ENCODE measurements at places on chromosomes 11 and 22. TPM values are rescaled to one million over a fixed set of nuclear protein-coding genes. Genes with fewer than 3 reads are reported as not detected.

KCNJ1 gene
- not detected for total RNA-seq

APLP2 gene
- total RNA-seq: 160 TPM

KCTD14 gene
- total RNA-seq: 6.0 TPM

SLN gene
- not detected for total RNA-seq

PRG2 gene
- 1.8 TPM for total RNA-seq

KCNE3 gene
- 0.29 TPM for total RNA-seq

PTGDR2 gene
- 0.68 TPM for total RNA-seq

OR51B5 gene
- not detected for total RNA-seq

OR4A16 gene
- not detected for total RNA-seq

TMPRSS4 gene
- total RNA-seq: 17.0 TPM

NPTXR gene
- total RNA-seq: 1.0 TPM

CLCF1 gene
- 4.2 TPM for total RNA-seq

RAG2 gene
- not detected for total RNA-seq

OR51B2 gene
- total RNA-seq: not detected

KIF18A gene
- 6.6 TPM for total RNA-seq

SAA1 gene
- total RNA-seq: 56.8 TPM

CCND1 gene
- 161 TPM for total RNA-seq

CCDC34 gene
- total RNA-seq: 8.0 TPM

HBB gene
- 3.7 TPM for total RNA-seq
